ENCODE measurements at places on chromosomes 5 and 9.

- DNase-seq, result no peak
These were observed 108.2 kb downstream of the AUH start for GRCh38 chr9:91253488-91253887.

- DNase-seq, result no peak
These were observed 123.2 kb upstream of the KIF2A start for GRCh38 chr5:62182802-62183201.

- peak; percentile 93 for DNase-seq
These were observed 4.0 kb upstream of the TRAF2 start for GRCh38 chr9:136882109-136882946.

GRCh38 chr9:89844075-89844474 is 239.3 kb downstream of the GADD45G start:
- no peak for DNase-seq

DNA sequence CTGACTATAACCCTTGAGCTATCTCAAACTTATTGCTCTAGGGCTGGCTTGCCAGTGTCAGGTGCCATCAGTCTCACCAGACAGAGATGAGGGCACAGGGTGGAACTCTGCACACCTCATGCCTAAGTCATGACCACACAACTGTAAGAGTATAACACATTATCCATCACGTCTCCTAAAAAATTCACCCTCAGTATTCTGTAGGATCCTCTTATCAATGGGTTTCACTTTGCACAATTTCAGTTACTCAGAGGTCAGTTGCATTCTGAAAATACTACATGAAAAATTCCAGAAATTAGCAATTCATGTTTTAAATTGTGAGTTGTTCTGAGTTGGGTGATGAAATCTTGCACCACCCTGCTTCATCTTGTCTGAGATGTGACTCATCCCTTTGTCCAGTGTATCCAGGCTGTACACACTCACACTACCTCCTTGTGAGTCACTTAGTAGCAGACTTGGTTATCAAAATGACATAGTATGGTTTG is 690.9 kb upstream of the CDH18 start:
- DNase-seq, result no peak

DNA sequence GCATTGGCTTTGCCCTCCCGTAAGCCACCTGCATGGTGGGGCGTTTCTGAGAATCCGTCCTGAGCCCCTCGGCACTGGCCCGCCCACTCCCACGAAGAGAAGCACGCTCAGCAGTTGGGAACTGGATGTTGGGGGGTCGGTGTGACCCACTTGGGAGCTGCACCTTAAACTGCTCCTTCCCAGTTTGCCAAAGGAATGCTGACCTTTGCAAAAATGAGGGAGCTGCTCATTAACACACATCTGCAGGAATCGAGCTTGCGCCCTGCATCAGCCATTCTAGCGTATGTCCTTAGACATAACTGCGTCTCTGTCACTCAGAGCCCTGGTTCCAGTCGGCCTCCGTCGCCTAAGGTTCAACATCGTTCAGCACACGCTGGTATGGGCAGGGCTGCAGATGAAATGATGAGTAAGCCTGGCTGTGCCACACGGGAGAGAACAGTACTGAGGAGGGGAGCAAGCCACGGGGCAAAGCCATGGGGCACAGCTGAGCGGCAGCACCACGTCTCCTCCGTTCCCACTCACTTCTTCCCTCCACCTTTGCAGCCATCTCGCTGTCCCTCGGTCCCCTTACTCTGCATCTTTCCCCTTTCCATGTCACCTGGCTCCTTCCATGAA is 28.8 kb upstream of the NCS1 start:
- no peak for DNase-seq

- no peak for DNase-seq
These were observed 13.8 kb upstream of the CLIC3 start for GRCh38 chr9:137009938-137010732.

DNA sequence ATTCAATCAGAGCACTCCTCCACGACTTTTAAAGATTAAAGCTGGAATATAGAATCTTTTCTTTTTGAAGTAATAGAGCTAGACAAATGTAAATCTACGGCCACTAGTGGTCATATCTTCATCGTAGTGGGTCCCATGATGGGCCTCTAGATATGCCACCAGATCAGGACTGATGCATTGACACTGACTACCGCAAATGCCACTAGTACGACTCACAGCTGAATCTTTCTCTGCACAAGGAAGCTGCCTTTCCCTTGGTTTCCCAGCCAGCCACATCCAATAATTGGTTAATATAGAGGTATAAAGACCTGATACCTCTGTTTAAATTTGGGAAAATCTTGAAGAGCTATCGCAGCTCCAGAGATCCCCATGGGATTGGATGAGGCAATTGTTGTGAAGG is 37.8 kb upstream of the ADRB2 start:
- DNase-seq, result no peak

- DNase-seq, result no peak
These were observed 124.7 kb upstream of the NIPBL start for GRCh38 chr5:36751886-36752285.

GRCh38 chr5:158998793-158999325 is 100.9 kb downstream of the EBF1 start:
- DNase-seq, result no peak

GRCh38 chr9:69279084-69279731 is 45.8 kb upstream of the ENTREP1 start:
- DNase-seq, result peak; percentile 34

- DNase-seq, result no peak
These were observed 321.0 kb upstream of the IRX4 start for GRCh38 chr5:2203774-2204173.

GRCh38 chr5:112228667-112229066 is 190.4 kb downstream of the EPB41L4A start:
- DNase-seq, result no peak

GRCh38 chr5:67255881-67256280 is 59.3 kb upstream of the CD180 start:
- DNase-seq, result no peak

DNA sequence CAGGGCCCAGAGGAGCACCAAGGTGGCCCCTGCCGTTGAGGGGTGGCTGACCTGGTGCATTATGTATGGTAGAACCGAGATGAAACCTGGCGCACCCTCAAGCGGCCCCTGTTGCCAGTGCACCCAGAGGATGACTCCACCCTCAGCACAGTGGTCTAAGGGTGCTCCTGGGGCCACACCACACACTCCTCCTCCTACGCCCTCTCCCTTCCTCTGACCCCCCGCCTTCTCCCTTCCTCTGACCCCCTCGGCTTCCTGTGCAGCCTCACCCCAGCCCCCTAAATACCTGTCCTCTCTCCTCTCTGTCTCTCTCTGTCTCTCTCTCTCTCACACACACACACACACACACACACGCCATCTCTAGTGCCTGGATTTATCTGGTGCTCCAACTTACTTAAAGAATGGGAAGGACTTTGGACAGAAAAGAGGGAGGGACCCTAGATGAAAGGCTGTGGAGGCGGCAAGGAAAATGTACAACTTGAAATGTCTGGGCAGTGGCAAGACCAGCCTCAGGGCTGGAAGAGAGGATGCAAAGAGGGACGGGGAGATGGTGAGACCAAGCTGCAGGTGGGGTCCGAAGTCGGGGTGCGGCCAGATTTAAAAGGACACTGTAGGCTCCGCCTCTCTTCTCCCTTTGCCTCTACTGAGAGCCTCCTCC is 18.2 kb upstream of the SLC30A5 start:
- no peak for DNase-seq

DNA sequence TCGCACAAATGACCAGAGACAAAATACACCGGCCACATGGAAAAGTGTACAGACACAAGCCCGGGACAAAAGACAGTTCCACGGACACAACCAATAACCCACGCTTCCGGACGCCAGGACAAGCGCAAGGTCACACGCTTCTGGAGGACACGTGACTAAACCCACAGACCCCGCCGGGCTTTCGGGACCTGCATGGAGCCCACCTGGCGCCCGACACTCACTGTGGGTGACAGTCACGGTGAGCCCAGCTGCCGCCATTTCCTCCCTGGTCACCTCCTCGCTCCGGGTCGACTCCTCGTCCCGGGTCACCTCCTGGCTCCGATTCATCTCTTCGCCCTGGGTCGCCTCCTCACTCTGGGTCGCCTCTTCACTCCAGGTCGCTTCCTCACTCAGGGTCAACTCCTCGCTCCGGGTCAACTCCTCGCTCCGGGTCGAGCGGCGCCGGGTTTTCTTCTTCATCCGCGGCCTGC is 470 bp downstream of the BAG1 start:
- DNase-seq, result peak; percentile 43

- no peak for DNase-seq
These were observed 81.2 kb downstream of the RAB24 start for GRCh38 chr5:177222269-177222668.

GRCh38 chr5:148792744-148793143 is 33.7 kb upstream of the ADRB2 start:
- DNase-seq, result no peak

Measured in activated CD4-positive, alpha-beta T cell treated with anti-CD3 and anti-CD28 coated beads, Interleukin-2, amount 50 U/mL, for 48 hours (primary cell).